ENCODE measurements at places on chromosomes 1 and 21.

- DNase-seq: no peak
Measured at GRCh38 chr1:78491451-78492071, 787 bp downstream of the PTGFR start.

DNA sequence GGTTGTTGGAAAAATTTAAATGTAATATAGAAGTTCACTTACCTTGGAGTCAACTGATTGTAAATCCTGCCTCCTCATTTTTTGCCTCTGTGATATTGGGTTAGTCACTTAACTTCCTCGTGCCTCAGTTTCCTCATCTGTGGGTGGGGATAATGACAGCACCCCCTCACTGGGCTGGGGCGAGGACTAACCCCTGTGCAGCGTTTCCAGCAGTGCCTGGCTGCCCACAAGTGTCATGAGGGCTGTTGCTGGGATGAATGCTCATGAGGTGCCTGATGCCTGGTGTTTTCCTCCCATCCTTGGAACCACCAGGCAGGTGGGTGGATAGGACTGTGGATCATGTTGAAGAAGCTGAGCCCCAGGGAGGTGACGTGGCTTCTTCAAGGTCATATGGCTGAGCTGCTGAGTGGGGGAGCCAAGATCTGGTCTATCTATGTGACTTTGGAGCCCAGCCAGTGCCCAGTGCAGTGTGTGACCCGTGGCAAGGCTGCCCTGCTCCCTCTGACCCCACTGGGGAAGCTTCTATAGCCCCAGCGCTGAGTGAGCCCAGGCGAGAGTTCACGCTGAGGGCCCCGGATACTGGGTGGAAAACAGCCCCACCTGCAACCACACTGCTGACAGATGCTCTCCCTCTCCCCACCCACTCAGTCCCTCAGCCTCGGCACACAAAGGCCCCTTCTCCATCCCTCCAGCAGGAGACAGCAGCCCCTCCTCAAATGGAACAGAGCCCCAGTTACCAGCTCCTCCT is 446.0 kb downstream of the PTPRU start:
- no peak for DNase-seq

GRCh38 chr1:56320464-56321149 is 258.8 kb downstream of the PLPP3 start:
- no peak for DNase-seq

DNA sequence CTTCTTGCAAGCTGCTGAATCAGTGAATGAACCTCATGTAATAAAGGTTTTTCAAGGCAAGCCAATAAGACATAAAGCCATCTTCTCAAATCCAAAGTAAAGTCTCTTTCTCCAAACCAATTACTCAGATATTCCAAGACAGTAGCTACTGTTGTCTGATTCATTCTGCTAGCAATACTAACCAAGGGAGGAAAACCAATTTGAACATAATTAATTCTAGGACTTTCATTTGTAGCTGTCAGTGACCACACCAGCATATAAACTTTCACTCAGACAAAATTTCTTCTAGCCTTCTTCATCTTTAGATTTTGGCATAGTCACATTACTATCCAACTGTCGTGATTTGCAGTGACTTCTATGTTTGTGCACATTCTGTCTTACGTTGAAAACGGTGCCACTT is 10.5 kb upstream of the INTS3 start:
- no peak for DNase-seq

DNA sequence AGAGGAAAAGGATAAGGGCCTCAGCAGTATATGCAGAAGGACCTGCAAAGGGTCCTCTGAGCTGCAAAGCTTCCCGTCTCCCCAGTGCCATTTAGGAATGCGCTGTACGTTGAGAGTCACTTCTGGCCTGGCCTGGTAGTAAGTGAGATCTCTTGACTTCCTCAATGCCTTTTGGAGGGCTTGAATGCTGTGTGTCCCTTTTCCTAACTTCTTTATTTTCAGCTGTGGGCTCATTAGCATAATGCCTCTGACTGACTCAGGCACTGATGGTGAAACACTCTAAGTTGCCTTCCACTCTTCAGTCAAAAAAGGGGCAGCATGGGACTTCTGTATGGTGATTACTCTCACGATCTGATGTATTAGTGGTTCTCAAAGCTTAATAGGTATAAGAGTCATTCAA is 49.9 kb downstream of the XCL1 start:
- DNase-seq: no peak

GRCh38 chr1:26540351-26540750 is 10.8 kb downstream of the RPS6KA1 start:
- no peak for DNase-seq

DNA sequence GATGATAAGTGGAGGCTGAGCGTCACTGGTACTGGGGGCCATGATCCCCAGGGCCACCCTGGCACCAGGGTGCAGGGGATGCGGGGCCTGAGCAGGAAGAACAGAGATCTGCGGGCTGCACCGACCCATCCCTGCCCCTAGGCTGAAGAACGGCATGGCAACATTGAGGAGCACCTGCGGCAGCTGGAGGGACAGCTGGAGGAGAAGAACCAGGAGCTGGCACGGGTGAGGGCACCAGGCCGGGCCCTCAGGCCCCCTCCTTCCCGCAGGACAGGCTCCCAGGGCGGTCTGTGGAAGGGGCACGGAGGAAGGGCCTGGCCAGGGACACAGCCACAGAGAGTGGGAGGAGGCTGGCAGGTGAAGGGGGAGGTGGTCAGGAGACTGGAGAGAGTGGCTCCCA is 21.8 kb downstream of the PPFIA4 start:
- DNase-seq: no peak

DNA sequence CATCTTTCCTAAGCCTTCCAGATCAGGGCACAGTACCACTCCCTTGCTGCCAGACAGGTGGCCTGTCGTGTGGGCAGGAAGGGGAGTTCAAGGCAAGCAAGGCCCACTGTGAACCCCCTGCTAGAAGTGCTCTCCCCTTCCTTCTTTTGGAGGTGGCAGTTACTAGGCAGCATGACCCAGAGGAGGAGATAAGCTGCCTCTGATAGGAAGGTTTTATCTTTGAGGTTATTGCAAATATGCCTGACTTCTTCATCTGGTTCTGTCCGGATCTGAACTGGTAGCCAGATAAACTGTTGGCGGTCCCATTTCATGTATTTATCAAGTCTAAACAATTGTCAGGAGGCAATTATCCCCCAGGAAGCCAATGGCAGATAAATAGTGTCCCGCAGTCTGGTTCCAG is 198.2 kb upstream of the LMO4 start:
- DNase-seq: no peak

DNA sequence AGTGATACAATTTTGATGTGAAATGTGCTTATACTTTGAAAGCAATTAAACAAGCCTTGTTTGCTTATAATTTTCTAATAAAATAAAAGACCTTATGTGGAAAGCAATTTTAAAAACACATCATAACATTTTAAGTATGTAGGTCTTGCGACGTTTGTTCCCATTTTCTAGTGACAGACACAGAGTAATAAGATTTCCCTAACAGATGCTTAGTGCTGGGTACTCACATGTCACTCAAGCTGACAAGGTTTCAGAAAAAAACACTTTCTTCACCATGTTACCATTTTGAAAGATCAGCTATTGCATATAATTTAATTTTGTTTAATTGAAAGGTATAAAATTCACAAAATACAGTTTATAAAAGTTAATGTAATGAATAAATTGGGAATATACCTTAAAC is 14.1 kb upstream of the ZRANB2 start:
- DNase-seq: no peak

- peak; percentile 63 for DNase-seq
Measured at GRCh38 chr1:8889925-8890785, 11.7 kb upstream of the ENO1 start.

- DNase-seq: no peak
Measured at GRCh38 chr1:197284325-197284724, 16.3 kb downstream of the CRB1 start.

- DNase-seq: no peak
Measured at GRCh38 chr1:164702664-164703063, 143.7 kb downstream of the PBX1 start.

GRCh38 chr1:179883745-179884138 is 1.7 kb downstream of the TOR1AIP1 start:
- no peak for DNase-seq

DNA sequence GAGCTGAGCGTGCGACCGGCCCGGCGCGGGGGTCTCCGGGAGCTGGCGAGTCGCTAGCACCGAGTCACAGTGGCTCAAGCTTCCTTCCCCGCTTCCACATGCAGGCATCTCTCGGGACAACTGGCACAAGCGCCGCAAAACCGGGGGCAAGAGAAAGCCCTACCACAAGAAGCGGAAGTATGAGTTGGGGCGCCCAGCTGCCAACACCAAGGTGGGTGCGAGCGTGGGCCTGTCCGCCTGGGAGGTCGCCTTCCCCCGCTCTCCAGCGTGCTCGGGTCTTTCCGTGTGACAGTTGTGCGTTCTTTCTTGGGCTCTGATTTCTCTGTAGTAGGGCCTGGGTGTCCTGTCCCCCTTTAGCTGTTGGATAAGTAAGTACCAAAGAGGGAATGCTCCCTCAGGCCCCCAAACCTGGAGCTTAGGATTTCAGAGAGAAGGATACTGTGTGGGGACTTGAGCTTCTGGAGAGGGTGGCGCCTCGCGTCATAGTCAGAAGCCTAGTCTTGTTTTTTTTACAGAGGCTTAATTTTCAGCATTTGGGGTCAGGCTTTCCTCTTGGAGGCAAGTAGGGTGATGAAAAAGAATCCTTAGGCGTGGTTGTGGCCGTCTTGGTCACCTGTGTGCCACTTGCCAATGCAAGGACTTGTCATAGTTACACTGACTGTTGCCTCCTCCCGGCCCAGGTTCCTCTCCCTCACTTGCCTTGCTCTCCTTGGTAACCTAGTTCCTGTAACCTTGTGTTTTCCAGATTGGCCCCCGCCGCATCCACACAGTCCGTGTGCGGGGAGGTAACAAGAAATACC is 790 bp downstream of the RPS8 start:
- DNase-seq: no peak

GRCh38 chr1:171206204-171206977 is 21.3 kb downstream of the FMO2 start:
- no peak for DNase-seq

- no peak for DNase-seq
Measured at GRCh38 chr1:45205011-45205909, 1.1 kb downstream of the ZSWIM5 start.

DNA sequence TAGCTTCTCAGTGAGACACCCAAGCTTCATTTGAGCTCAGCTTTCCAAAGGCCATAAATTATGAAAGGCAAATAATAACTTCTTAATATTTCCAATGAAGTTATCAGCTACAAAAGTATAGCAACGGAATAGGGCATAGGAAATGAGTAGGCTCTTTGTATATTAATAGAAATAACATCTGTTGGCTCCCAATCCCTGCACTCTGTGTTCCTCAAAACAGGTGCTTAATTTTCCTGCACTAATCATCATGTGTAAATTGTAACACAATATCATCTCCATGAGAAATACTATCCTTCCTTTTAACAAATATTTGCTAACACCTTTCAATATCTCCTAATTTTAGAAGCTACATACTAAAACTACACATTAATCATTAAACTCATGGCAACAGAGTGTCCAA is 19.2 kb upstream of the IFI44L start:
- no peak for DNase-seq

Data from BJ (cell line).